Stimulated activated CD8-positive, alpha-beta memory T cell treated with anti-CD3 and anti-CD28 coated beads, Interleukin-4, amount 100 ng/mL, for 1 hour (primary cell): ENCODE measurements at places on chromosomes 12 and 14.

DNA sequence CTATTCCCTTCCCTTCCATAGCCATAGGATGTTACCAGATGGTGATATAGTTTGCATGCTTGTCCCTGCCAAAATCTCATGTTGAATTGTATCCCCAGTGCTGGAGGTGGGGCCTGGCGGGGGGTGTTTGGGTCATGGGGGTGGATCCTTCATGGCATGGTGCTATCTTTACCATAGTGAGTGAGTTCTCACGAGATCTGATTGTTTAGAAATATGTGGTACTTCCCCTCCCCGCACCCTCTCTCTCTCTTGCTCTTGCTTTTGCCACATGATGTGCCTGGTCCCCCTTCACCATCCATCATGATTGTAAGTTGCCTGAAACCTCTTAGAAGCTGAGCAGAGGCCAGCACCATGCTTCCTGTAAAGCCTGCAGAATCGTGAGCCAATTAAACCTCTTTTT, 181.3 kb downstream of the CAND1 start:
- no peak for DNase-seq

- peak; percentile 27 for DNase-seq
Measured at GRCh38 chr12:388541-389141, 479 bp downstream of the KDM5A start.

GRCh38 chr14:73712071-73712506, 2.1 kb downstream of the PNMA1 start:
- no peak for DNase-seq

GRCh38 chr14:91418387-91419043, 895 bp upstream of the CCDC88C start:
- DNase-seq = peak; percentile 71

DNA sequence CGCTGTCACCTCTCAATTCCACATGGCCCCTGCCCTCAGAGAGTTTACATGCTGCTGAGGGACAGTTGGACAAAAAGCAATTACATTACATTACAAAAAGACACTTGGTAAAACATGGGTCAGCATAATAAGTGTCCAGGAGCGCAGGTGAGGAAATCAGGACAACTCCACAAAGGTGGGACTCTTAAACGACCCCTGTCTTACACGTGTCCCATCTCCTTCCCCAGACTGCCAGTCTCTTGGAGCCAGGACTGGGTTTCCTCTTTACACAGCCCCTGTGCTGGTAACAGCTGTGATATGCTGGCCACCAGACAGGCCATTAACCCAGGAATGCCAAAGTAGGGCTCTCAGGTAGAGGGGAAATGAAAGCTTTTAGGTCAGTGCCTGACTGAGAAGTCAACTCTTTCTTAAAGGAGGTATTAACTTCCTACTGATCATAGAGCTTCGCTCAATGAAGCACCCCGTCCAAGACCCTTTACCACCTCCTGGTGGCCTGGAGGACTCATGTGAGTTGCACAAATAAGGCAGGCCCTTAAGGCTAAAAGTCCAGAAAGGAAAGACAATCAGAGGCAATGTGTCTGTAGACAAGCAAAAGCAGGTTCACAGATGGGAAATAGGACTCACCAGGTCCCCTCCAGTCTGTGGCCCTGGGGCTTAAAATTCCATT, 55.5 kb downstream of the ANO2 start:
- DNase-seq = no peak

GRCh38 chr12:67698672-67699581, 50.4 kb downstream of the DYRK2 start:
- DNase-seq = no peak

DNA sequence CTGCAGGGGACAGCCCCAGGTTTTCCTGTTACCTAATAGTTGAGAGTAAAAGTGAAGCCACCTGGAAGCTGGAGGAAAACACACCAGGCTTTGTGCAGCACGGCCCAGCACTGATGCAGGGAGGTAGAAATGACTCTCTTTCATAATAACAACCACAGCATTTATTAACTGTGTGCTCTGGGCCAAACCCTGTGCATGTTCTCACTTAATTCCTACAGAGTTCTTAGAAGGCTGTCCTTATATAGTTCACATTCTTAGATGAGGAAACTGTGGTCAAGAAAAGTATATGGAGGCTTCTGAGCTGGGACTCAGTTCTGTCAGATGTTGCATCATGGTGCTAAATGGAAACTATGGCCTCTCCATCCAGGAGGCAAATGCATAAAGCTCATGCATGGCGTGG, 100.0 kb downstream of the PAPOLA start:
- DNase-seq = no peak

DNA sequence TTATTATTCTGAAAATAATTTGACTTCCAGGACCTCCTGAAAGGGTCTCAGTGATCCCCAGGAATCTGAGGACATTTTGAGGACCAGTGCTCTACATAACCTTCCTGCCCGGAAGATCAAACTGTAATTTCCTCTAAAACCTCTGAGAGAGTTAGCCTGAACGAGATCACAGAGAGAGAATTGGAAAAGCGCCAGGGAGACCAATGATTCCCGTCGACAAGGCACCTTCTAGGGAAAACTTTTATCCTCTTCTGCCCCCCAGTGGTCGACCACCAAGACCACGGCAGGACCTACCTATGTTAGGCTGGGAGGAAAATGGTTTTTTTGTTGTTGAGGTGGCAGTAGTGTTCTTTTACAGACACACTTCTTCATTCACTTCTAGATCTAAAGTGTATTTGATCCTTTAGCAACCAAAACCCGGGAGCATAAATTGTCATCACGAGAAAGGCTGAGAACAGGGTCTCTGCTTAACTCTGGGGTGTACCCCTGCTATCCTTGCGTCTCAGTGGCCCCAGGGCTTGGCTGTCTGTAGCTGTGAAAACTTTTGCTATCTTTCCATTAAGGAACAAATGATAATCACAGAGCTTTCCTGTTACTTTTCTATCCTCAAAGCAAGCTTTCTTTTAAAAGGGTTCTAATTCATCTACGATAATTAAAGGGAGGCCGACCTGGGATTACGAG, 62.9 kb upstream of the NID2 start:
- DNase-seq = peak; percentile 12

DNA sequence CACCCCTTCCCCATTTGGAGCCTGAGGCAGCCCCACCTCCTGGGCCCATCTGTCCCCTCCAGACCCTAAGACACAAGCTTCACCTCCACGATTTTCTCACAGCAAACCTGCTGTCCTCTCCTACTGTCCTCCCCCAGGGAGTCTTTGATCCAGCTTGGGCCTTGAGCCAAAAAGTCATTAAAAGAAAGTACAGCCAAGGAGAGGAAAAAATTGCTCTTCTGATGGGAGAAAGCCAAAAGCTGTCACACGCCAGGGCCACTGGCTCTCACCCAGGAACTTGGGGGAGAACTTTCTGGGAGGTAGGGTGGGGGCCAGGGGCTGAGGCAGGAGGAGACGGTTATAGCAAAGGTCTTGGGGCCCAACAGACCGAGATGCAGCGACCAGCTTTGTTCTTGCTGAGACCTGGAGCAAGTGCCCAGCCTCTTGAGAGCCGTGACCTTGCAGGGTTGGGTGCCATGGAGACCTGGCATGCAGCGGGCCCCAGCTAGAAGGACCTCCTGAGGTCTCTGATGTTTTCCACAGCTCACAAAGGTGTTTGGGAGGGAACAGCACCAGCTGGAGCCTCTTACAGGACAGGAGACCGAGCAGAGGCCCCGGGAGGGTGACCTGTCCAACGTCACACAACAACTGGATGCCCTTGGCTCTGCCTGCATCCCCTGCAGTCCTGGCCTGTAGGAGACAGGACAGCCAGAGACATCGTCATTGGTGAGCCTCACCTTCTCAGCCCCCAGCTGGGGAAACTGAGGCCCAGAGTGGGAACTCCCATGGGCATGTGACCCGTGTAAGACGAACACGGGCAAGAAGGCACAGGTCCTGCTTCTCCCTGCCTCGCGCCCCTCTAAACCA, 124.5 kb downstream of the CALM1 start:
- no peak for DNase-seq

GRCh38 chr12:126952096-126953007, 1314.6 kb upstream of the TMEM132C start:
- no peak for DNase-seq

DNA sequence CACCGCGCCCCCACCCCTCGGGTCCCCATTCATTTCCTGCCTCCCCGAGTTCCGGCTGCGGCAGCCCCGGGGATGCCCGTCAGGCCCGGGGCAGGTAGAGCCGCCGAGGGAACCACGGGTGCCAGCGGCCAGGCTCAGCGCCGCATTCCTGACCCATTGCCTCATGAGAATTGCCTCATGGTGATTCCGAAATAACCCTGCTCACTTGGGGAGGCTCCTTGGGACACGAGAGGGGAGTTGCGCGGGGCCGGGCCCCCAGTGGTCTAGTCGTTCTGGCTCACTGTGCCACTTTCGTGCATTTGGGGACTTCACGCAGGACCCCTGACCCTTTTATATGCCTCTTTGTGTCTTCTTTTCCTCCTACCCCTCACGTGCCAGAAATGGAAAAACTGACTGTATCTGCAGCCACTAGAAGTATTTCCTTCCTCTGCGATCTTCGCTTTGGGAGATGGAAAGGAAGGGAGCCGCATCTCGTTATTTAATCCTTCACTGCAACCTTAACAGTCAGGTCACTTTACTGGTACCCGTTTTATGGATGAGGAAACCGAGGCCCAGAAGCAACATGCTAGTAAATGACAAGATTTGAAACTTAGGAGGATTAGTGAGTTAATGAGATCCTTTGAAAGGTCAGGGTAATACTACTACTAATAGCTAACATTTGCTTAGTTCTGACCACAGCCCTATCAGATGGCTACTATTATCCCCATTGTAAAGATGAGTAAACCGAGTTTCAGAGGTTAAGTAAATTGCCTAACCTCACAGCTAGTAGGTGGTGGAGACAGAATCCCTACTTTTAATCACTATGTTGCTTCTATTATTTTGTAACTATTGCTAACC, 768 bp downstream of the PTPN11 start:
- DNase-seq = peak; percentile 5

DNA sequence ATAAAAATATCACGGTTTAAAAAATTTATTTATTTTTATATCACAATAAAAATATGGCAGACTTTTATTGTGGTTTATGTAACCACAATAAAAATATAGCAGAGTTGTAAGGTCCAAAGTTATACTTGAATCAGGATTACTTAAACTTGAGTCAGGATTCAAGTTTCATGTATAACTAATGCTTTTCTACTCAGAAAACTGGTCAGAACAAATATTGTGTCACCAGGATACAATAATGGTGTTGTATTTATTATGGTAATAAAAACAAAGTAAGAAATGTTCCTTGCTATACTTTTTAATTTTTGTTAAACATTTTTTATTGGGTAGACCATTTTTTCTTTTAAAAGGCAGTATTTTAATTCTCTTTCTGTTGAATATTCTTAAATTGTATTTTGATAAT, 29.2 kb upstream of the EPS8 start:
- DNase-seq = no peak

GRCh38 chr12:102951841-102952240, 5.6 kb upstream of the ASCL1 start:
- no peak for DNase-seq
